ENCODE measurements at places on chromosomes 3 and 15.

GRCh38 chr15:65245096-65245856 is 34.0 kb upstream of the CILP start:
- DNase-seq, result no peak

DNA sequence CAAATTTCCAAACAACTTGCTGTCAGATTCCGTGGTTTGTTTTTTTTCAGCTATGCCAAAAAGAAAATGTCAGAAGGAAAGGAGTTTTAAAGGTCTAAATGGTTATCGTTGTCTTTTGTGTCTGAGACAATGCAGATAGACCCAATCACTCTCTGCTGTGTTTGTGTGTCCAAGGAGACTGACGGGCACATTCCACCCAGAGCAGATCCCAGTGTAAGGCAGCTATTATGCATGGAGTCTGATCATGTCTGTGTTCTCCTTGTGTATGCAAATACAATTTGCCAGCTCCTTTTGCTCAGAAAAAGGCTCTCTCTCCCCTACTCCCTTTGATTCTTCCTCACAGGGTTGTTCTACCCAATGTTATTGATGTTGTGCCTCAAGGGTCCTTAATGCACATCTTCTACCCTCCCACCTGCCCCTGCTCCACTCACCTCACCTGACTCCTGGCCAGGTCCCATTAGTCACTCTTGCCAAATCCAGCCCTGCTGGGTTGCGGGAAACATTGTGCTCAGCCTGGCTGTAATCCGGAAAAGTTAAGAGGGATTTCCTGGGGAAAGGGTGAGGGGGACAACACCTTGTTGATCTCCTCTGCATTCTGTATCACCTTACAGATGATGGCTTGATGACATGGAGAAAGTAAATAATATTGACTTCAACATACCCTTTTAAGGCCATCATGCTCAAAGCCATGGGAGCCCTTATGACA is 61.0 kb downstream of the OTOL1 start:
- DNase-seq, result no peak

DNA sequence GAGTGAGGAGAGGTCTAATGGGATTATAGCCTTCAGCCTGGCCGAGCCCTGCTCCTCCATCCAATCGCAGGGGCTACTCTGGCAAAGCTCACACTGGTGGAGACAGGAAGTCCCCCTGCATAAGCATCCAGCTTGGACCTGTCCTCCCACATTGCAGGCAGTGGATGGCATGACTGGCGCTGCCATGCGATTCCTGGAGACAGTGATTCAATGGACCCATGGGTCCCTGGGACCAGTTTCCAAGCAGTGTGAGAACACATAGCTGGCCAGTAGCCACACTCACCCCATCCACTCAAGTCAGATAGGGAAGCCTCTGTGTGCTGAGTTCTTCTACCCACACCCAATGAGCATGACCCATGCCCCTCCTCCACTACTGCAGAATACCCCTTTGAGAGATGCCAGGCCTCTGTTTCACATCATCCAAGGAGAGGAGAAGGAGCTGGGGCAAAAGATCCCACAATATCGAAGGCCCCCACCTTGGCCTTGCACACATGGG is 18.1 kb upstream of the POC1A start:
- no peak for DNase-seq

DNA sequence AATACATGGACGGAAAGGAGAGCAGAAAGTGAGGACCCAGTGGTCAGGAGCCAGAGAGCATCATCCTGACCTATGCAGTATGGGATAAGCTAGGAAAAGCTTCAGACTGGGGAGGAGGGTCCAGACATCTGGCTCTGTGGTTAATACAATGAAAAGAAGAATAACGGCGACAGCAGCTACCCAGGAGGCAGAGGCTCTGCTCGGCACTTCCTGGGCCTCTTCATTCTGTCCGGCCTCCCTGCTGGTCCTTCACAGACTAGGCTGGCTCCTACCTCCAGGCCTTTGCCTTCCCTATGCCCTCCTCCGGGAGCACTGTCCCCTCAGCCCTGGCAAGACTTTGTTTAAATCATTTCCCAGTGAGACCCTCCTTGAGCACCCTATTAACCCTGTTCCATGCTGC is 58.9 kb upstream of the WNT5A start:
- DNase-seq, result no peak

- DNase-seq, result no peak
Measured at GRCh38 chr3:16352428-16352827, 87.4 kb downstream of the OXNAD1 start.

DNA sequence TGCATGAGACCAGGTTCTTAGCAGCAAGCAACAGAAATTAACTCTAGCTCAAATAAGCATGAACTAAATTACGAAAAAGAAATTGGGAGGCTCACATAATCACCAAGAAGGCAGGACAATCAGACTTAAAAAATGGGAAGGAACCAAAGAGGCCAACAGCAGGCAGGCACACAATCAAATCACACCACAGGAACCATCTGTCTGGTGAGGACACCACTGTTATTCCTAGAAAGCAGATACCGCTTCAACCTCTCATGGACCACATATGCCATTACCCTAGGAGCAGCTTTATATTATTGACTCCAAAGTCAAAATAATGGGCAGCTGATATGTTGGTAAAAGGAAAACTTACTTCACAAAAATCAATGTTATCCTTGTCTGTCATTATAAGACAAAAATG is 51.6 kb downstream of the SUCLG2 start:
- DNase-seq, result no peak

- DNase-seq, result no peak
Measured at GRCh38 chr3:85481411-85482212, 522.8 kb downstream of the CADM2 start.

DNA sequence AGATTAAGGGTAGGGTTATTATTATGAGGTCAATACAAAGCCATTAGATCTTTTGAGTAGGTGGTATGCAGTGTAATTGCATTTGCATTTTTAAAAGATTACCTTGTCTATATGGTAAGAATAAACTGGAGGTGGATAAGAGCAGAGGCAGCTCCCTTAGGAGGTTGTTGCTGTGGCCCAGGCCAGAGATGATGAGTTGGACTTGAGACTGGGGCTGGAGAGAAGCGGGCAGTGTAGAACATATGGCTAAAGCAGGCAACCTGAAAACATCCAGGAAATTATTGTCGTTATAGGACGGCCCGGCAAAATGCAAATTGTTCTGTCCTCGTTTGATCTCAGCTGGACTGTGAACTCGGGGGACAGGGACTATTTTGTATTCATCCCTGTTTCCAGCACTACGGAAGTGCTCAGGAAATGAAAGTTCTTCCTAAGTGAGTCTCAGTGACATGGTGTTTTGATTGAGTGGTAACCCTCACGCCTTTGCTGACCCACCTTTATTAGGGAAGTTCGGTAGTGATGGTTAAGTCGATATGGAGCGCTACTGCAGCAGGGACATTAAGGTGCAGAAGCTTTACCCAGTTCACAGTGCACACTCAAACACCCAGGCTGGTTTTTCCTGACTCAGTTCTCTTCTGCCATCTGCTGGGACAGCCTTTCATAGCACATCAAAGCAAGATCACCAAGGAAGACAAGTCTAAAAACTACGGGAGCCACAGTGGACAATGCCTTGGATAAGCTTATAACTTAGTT is 27.2 kb upstream of the VPS33B start:
- DNase-seq, result peak; percentile 57

DNA sequence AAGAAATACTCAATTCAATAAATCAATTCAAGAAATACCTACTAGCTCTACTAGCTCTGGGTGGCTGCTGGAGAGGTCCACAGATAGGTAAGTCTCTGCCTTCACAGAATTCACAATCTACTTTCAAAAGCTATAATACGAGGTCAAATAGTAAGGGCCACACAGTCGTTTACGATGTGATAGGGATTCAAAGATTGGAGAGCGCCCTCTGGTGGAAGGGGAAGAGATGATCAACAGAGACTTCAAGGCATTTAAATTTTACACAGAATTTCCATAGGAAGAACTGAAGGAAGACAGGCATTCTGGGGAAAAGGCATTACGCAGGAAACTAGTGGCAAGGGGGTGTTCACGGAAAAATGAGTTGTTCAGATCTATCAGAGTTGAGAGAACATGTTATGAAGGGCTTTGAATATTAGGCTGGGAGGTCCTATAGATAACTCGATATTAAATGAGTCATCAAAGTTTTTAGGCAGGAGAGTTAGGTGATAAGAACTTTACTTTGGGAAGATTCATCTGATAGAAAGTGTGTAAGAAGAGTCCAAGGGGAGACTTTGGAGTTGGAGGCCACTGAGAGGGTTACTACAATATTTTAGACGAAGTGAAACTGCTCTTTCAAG is 128.8 kb downstream of the FRMD5 start:
- DNase-seq, result peak; percentile 73

DNA sequence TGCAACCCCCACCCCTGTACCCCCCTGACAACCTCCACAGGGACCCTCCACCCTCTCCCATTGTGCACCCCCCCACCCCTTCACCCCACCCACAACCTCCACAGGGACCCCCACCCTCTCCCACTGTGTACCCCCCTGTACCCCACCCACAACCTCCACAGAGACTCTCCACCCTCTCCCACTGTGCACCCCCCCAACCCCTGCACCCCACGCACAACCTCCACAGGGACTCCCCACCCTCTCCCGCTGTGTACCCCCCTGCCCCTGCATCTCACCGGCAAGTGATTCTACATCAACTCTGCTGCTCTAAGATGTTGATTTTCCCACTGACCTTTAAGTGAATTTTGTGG is 51.5 kb upstream of the RPL32 start:
- no peak for DNase-seq

DNA sequence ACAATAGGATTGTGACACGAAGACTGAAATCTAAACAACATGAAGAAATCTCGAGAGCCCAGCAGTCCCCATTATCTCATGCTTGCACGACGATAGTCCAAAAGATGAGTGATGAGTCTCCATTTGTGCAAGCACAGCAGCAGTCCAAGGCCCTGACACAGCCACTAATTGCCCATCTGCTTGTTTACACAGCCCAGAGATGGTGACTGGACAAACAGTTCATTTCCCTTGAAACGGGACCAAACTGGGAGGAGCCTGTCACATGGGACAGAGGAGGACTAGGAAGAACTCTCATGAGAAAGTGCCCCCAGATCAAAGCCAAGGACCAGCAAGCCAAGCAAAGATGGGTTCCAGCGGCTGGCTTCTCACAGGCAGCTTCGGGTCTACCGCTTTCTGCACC is 121.0 kb downstream of the GREM1 start:
- DNase-seq, result no peak

- no peak for DNase-seq
Measured at GRCh38 chr3:42140665-42141203, 49.6 kb downstream of the TRAK1 start.

DNA sequence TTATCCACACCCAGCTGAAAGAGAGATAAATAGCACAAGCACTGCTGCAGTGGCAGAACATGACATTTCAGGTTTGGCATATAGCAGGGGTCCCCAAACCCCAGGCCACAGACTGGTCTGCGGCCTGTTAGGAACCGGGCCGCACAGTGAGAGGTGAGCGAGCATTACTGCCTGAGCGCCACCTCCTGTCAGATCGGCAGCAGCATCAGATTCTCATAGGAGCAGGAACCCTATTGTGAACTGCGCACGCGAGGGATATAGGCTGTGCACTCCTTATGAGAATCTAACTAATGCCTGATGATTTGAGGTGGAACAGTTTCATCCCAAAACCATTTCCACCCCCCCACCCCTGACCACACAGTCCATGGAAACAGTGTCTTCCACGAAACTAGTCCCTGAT is 54.6 kb downstream of the CCR4 start:
- DNase-seq, result no peak

DNA sequence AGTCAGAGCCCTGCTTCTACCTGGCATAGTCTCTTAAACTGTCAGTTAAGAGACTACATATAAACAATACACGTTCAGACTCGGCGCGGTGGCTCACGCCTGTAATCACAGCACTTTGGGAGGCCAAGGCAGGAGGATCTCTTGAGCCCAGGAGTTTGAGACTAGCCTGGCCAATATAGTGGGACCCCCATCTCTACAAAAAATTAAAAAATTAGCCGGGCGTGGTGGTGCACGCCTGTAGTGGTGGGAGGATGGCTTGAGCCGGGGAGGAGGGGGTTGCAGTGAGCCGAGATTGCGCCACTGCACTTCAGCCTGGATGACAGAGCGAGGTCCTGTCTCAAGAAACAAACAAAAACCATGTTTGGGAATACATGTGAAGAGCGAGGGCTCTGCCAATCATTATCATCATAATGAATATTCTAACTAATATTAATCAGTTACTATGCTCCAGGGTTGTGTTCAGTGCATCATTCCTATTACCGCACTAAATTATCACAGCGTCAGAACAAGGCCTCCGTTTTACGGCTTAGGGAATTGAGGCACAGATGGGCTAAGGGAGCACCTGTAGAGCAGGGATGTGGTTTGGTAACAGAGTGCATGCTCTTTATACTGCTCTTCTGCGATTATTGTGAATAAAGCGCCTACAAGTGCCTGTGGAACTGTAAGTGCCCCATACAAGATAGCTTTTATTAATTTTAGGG is 844 bp upstream of the UQCC5 start:
- no peak for DNase-seq

- DNase-seq, result no peak
Measured at GRCh38 chr3:10437272-10437994, 68.0 kb downstream of the ATP2B2 start.

GRCh38 chr15:40372981-40373380 is 9.5 kb upstream of the KNSTRN start:
- DNase-seq, result no peak

DNA sequence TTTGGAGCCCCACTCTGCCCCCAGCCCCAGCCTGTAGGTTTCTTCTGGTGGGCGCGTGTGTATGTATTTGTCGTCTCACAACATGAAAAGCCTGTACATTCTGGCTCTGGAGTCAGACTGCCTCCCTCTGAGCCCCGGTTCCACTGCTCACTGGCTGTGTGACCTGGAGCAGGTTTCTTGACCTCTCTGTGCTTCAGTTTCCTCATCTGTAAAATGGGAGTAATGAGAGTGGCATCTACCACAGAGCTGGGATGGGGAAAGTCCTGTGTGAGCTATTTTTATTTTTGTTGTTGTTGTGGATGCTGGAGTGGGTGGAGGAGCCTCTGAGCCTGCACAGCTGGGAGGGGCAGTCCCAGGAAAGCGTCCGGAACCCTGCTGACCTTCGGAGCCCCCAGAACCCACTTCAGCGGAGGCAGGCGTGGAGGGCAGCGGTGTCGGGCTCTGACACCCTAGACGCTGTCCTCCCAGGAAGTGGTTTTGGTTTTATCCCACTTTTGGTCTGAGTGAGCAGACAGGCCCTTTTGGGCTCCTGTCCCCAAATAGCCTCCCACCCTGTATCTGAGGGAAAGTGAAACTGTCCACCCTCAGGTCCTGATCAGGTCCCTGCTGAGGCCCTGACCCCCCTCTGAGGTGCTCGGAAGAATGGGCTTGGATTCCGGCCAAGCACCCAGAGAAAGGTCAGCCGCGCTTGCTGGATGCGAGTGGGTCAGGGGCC is 103.5 kb downstream of the CHSY1 start:
- no peak for DNase-seq

All from iPS-NIHi11 (cell line).